Stimulated activated CD8-positive, alpha-beta memory T cell treated with anti-CD3 and anti-CD28 coated beads, Interleukin-4, amount 100 ng/mL, for 1 hour (primary cell): ENCODE measurements at places on chromosomes 5 and 9.

DNA sequence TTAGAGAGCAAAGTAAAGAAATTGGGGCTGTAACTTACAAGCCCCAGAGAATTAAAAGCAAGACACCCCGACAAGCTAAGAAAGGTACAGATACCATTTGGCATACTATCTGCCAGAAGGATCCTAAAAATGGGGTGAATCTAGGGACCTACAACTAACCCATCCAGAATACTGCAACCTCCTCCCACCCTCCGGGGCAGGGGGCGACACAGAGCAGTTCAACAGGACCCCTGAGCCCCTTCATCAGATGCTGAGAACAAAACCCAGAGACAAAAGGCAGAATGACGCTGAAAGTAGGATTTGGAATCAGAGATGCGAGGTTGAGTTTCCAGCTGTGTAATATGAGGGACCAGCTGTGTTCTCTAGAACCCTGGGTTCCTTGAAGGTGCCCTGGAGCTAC is 71.2 kb downstream of the EPB41L4B start:
- no peak for DNase-seq

- no peak for DNase-seq
These were observed 707 bp downstream of the PIP5K1B start for GRCh38 chr9:68705531-68706362.

GRCh38 chr5:100542086-100542485 is 6.9 kb downstream of the FAM174A start:
- DNase-seq: no peak

DNA sequence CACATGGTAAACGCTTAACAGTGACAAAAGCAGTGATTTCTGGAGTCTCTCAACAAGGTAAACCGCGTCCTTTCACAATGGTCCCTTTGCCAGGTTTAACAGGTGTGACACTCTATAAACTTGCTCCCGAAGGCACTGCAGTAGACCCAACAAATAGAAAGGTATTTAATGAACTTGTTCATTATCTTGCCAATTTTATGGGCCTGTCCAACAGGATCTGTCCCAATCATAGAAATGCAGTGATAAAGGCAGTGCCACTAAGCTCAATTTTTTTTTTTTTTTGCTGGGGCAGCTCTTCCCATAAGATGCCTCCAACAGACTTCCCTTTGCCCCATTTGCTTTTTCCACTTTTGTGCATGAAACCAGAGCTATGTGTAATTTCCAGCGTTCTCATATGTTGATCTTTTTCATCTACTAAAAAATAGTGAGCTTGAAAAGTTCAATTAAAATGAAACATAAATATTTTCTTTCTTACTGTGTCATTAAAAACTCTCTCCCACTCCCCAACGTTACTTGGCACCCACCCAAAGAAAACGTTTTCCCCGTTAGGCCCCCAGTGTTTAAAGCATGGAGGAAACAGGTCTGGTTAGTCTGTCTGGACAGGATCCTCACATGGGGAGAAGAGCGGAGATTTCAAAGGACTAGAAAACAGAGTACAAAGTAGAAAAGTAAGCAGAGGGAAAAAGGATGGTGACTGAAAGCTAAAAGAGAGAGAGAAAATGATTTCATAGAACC is 80.9 kb upstream of the SPATA31D4 start:
- DNase-seq: no peak

- no peak for DNase-seq
These were observed 40.5 kb downstream of the DAB2IP start for GRCh38 chr9:121691890-121692289.

GRCh38 chr5:108148715-108149139 is 233.2 kb downstream of the FBXL17 start:
- DNase-seq: no peak

DNA sequence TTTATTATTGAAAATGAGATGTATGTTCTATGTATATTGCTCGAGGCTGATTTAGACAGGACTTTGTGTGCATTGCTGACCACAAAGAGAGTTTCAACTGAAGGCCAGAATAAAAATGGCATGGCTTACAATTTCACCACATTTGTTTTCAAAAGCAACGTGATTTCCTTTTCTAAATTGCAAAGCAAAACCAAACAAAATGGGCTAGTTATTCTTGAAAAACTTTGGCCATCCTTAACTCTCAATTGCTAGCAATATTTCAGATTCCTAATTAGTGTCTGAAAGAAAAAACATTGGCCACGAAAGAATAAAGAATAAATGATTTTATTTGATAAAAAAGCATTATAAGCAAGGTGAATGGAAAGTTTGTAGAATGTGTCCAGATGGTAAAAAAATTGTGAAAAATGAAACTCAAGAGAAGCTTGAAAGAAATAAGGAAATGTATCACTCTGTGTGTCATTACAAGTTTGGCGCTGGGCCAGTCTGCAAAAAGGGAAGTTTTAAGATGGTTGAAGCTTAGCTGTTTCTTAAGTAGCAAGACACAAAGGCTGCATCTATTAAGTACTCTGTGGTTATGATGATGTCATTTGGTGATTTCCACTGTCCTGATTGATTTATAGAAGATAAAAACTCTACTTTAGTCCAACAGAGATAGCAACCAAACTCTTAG is 89.2 kb upstream of the PRLR start:
- no peak for DNase-seq

DNA sequence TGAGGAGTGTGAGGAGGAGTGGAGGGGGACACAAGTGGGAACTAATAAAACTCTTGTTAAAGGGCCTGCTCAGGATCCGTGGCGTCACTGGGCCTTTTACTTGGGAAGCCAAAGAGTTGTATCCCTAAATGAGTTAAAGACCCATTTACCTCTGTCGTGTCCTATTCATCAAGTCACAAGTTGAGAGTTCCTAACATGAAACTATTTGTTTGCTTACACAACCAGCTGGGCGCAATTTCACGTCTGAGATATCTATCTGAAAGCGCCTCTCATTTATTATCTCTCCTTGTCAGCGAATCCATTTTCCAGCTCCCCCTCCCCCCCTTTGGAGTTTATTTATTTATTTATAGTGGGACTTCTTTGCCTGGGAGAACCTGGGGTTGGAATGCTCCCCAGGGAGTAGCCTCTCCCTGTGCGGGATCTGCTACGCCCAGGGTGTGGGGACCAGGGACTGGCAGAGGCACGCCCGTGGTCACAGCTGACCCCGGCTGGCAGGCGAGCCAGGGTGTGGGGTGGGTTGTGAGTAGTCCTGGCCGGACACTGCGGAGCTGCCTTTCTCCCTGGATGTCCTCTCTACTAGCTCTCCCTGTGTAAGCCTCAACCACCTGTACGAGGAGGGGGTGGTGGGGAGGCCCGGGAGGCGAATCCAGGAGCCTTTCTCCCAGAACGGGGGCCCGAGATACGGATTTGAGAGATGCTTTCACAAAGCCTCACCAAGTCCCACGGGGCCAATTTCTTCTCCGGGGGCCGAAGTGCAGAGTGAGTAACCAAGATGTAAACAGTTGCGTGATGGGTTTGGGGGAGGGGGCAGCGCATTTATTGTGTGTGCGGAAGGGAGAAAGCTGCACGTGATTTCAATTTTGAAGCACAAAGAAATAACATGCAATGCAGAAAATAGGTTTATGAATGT is 15.3 kb downstream of the NR2F1 start:
- DNase-seq: no peak
